ENCODE measurements at places on chromosomes 5 and 9. TPM values are rescaled to one million over a fixed set of nuclear protein-coding genes. Genes with fewer than 3 reads are reported as not detected.

GRCh38 chr5:154761046-154761736 is 6.0 kb downstream of the LARP1 start:
- DNase-seq: no peak

- DNase-seq: no peak
Measured at GRCh38 chr5:21919414-21920022, 933.6 kb downstream of the CDH12 start.

- no peak for DNase-seq
Measured at GRCh38 chr5:65327582-65327981, 154.1 kb downstream of the ADAMTS6 start.

- DNase-seq: no peak
Measured at GRCh38 chr5:30749971-30750370, 443.5 kb upstream of the CDH6 start.

GRCh38 chr9:134175808-134176598 is 11.6 kb upstream of the RNU6ATAC start:
- DNase-seq: no peak

- no peak for DNase-seq
Measured at GRCh38 chr5:78974011-78974410, 11.1 kb downstream of the ARSB start.

DNA sequence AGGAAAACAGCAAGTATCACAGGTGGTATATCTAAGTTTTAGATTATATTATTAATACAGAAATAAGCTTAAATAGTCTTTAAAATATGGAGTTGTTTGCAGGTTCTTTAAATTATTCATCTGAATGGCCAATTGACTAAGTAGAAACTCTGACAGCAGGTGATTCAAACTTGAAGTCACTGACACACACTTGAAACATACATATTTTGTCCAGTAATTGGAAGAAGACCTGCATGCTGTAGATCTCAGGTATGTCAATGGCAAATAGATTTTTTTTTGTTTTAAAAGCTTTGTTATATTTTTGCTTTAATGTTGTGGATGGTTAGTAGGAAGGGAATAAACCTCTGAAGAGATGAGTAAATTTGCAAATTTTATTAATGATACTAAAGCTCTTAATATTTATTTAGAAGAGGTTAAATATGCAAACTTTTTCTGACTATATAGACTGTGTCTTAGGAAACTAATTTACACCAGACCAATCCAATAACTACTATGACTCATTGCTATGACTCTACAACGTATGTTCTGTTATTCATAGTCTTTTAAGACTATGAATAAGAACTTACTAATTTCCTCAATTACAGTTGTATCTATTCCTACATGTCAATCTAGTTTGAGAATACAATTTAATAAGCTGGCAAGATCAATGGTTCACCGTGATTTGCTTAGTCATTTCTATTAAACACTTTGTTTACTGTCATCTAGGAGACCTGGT is 53.9 kb upstream of the RORB start:
- no peak for DNase-seq

- DNase-seq: no peak
Measured at GRCh38 chr5:91189480-91190313, 193.4 kb downstream of the ARRDC3 start.

DNA sequence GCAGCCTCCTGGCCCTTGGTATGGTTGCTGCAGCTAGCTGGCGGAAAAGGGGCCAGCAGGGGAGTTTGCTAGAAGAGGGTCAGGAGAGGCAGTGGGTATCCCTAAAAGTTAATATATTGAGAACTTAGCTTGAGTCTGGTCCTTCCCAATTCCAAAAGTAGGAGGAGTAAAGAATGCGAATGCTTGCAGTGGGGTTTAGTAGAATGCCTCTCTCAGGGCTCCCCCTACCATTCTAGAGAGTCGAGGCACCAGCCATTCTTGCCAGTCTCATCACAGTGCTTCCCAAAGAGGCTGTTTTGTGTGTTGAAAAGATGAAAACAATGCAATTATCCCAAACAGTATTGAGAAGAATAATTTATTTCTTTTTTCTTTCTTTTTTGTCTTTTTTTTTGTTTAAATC is 26.4 kb downstream of the TTC39B start:
- no peak for DNase-seq

DNA sequence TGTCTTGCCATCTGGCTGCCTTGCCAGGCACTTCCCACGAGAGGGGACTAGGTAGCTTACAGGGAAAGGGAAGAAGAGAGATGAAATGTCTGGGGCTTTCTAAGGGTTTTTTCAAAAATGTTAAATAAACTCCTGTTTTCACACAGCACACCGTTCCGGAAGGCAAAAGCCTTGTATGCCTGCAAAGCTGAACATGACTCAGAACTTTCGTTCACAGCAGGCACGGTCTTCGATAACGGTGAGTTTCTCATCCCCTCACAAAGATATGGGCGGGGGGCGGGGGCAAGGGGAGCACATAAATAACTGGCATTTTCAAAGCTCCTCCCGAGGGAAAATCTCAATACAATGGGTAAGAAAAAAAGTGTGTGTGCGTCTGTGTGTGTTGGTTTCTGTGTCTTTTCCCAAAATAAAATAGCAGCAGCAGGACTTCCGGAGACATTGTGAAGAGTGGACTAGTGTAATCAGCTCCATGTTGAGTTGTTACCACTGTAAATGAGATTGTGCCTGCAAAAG is 189.6 kb downstream of the NR3C1 start:
- DNase-seq: no peak

- DNase-seq: no peak
Measured at GRCh38 chr5:114419067-114419388, 57.2 kb downstream of the KCNN2 start.

DNA sequence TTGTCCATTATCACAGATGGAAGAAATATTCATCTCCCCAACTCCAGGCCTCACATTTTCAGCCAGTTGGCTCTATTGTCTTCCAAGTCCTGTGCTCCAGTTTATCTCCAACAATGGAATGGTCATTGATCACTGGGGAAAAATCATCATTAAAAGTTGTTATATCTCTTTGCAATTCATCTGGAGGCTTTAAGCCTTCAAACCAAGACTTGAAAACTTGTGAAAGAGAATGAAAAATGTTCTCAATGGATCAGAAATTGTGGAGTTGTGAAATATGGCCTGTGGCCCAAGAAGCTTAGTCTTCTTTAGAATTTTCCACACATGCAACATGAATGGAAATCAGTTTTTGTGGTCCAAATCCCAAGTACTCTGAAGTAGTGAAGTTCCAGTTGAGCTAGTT is 569.6 kb downstream of the EBF1 start:
- no peak for DNase-seq

GRCh38 chr9:122337556-122337929 is 33.3 kb upstream of the PTGS1 start:
- DNase-seq: no peak

DNA sequence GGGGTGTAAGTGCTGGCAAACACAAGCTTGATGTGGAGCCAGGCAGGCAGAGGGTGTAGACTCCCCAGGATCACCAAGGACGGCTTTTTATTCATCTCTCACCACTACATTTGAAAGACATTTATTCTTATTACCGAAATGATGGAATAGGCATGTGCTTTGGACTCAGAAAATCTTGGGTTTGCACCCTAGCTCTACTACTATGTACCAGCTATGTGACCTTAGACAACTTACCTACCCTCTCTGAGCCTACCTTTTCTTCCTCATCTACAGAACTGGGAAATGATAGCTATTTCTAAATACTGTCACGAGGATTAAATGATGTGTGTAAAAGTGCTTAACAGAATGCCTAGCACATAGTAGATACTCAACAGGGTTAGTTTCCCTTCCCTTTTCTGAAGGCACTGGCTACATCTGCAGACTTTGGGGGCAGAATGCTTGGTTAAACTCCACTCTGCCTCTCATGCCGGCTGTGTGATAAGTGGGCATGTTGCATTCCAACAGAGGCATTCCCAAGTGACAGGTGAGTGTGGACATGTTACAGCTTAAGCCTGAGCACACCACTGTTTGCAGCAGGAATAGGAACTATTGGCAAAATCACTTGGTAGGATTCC is 94.8 kb downstream of the SLC1A3 start:
- no peak for DNase-seq

GRCh38 chr9:119159386-119159785 is 209.8 kb downstream of the BRINP1 start:
- DNase-seq: no peak

GRCh38 chr5:139262742-139263445 is 30.6 kb upstream of the MATR3 start:
- peak; percentile 87 for DNase-seq

DNA sequence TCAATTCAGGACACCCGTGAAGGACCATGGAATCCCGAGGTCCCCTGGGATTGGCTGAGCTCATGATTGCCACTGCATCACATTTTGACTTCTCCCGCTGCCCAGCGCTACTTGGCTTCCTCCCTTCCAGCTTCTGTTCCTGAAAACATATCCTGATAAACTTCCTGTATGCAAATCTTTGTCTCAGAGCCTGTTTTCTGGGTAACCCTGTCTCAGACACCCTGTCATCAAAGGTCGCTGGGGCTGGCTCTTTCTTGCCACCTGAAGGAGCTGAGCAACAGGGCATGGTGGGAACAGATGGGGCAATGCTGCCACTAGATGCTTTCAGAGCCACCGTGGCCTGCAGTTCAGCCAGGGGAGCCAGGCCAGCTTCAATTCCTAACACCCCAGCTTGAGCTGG is 154.3 kb upstream of the TBC1D2 start:
- DNase-seq: peak; percentile 63

GRCh38 chr9:23822261-23823169 is 3.5 kb downstream of the ELAVL2 start:
- DNase-seq: no peak

- no peak for DNase-seq
Measured at GRCh38 chr5:77924081-77924480, 147.9 kb upstream of the TBCA start.

DNA sequence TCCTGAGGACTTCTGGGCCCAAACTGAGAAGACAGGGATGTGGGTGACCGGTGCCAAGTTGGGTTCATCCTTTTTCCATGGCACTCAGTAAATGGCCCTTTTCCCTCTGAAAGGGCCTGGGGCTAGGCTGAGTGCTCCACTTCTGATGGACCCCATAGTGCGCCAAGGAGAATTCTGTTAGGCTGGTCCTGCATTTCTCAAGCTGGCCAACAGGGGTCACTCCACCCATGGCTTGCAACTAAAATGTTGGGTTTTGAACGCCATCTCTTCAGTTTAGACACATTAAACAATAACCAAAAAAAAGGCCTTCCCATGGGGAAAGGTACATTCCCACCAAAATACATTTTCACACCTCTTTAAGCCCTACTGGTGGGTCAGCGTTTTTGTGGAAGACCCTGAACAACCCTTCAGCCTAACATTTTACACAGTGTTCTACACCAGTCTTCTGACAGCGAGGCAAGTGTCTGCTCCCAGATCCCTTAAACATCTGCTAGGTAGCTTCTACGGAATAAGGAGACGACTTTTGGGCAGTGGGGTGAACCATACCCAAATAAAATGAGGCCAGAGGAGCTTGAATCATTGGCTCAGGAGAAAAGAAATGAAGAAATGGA is 27.3 kb downstream of the CNTFR start:
- no peak for DNase-seq

DNA sequence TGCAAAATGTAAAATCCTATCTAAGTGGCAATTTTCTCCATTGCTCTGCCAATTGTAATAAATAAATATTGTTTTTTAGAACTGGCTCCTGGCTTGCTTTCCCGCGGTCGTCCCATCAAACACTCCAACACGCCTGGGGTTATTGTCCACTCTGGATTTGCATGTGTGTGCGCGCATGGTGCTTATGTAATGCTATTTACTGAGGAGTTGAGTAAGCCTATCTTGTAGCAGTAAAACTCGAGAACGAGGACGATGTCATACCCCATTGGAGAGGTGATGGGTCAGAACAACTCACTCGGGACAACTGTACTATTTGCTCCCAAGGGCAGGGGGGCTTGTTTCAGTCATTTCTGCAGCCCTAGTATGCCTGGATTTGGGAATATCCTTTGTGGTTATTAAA is 220.9 kb downstream of the PAX5 start:
- DNase-seq: peak; percentile 41

DNA sequence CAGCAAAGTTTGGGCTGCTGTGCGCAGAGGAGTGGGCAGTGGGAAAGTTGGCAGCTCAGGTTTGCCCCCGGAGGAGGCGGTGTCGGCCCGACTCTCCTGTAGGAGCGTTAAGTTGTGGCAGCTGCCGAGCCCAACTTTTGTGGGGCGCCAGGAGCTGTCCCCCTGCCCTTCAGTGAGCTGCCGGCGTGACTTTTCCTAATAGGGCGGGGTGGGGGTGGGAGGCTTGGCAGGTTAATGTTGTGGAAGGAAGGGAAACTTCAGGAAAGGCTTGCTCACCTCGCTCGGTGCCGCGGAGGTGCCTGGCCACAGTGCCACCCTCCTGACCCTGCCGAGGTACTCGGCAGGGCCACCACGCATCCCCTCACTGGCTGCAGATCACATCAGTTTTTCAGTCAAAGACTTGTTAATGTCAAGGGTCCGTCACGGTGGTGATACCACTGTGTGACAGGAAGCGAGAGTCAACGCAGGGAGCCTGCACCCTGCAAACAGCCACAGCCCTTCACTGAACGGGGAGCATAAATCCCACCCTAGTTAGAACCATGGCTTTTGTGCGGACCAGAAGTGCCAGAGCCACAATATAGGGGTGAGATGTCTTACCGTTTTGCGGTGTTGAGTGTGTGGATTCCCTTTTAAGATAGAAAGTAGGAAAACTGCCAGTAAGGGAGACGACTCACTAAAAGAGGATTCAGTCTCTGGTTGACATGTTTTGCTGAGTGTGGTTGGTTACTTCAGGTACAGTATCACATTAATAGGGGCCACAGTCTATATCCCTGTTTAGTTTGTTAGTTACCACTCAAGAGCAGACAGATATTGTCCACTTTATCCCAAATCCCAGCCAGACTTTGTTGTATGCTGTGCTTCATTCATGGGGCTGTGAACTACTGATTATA is 796 bp downstream of the LNPEP start:
- peak; percentile 78 for DNase-seq

DNA sequence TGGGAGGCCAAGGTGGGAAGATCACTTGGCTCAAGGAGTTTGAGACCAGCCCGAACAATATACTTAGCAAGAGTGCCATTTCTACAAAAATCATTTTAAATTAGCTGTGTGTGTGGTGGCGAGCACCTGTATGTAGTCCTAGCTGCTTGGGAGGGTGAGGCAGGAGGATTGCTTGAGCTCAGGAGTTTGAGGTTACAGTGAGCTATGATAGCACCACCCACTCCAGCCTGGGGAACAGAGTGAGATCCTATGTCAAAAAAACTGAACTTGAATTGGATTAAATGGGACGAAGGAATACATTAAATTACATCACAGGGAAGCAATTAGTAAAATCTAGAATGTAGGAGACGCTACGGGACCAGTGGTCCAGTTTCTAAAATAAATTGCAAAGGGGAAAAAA is 6.4 kb upstream of the ETF1 start:
- no peak for DNase-seq

DNA sequence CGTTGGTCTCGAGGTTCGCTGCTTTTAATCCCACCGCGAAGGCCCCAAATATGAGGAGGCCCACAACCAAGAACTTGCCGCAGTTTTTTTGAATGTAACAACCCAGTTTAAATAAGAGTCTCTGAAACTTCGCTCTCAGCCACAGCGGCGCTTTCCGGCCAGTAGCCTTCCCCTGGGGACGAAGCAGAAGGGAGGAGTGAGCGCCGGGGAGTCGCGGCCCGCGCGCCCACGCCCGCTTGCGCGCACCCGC is 10.4 kb downstream of the PTCH1 start:
- DNase-seq: no peak

The PCDHB11 gene
- 1.9 TPM for total RNA-seq

The PRKAA1 gene
- total RNA-seq: 50.5 TPM

The OLFM1 gene
- 8.6 TPM for total RNA-seq

The PCDHAC2 gene
- total RNA-seq: 0.67 TPM

The OGN gene
- 15.2 TPM for total RNA-seq

The ARHGEF37 gene
- 15.8 TPM for total RNA-seq

The NREP gene
- 24.1 TPM for total RNA-seq

The ORM2 gene
- total RNA-seq: 0.32 TPM

The PCDHGA10 gene
- 11.0 TPM for total RNA-seq

The RBM18 gene
- total RNA-seq: 32.3 TPM

The KIAA1958 gene
- 5.3 TPM for total RNA-seq

The MSX2 gene
- 2.1 TPM for total RNA-seq

The PSAT1 gene
- total RNA-seq: 0.73 TPM

Measured in cardiac septum (tissue), 1 donor.